ENCODE measurements at places on chromosomes 5 and 9.

DNA sequence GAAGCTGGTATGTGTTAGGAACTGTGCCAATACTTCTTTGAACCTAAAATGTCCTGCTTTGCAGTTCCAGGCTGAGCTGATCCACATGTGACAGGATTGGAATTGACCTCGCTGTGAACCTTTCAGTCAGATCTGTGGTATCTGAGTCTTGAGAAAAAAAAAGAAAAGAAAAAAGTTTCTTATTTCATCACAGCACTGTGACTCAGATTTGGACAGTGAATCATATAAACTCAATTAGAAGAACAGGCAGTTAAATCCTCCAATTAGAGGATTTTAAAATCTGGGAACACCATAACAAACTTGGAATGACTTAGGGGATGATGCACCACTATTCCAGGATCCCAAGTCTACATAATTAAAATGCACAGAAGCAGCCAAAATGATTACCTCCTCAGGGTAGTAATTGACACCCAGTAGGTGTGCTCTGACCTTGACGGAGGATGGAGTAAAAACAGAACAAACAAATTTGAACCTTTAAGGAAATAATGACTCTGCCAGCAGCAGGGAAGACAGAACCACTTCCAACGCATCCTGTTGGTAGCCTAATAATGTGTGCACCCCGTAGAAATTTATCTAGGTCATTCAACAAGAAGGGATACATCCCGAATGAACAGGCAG lies 57.8 kb upstream of the RAI14 start:
- DNase-seq = no peak

- DNase-seq = no peak
These were observed 20.2 kb downstream of the SLC22A5 start for GRCh38 chr5:132389585-132390286.

DNA sequence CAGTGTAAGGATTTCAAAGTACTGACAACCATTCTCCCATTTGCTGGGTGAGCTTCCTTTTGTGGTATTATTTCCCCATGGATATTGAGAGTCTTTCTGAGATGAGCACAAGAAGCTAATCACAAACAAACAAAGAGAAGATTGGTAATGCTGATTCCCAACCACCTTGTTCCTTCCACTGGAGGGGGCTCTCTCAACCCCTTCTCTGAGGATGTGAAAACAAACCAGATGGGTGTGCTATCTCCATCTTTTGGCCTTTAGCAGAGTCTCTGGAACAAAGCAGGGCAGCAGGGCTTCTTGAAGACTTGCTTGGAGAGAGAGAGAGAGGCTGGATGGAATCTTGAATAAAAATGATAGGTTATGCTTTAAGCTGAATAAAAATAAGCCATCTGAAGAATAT lies 576.7 kb upstream of the ZNF462 start:
- DNase-seq = no peak

DNA sequence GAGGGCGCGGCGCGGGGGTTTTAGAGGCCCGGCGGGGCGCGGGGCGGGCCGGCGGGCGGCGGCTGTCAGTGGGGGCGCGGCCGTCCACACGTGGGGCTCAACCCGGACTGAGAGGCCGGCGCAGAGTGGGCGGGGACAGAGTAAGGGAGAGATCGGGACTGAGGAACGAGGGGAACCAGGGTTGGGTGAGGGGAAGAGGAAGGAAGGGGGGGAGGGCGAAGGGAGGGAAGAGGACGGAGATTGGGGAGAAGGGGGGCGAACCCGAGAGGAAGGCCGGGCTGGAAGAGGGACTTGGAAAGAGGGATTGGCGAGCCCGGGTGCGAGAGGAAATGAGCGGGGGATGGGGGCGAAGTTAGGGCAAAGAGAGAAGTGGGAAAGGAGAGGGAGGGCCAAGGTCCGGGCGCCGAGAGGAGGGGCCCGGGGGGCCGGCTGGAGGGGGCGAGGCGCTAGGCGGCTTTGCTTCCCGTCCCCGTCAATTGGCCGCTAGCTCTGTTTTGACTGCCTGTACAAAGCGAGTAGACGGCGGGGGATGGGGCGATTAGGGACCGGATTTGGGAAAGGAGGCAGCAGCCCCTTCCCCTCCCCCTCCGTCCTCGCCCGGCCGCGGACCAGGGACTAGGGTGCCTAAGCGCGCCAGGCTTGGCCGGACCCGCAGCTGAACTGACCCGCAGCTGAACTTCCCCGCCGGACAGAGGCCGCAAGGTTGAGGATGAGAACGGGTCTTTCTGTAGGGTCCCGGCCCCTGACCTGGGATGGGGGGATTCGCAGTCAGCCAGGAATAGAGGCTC lies 399 bp upstream of the FBN2 start:
- no peak for DNase-seq

- DNase-seq = no peak
These were observed 647 bp downstream of the PDE8B start for GRCh38 chr5:77210964-77211690.

- no peak for DNase-seq
These were observed 169.2 kb upstream of the MVB12B start for GRCh38 chr9:126157423-126157822.

GRCh38 chr9:99269416-99269815 lies 47.3 kb downstream of the SEC61B start:
- no peak for DNase-seq

All from activated T-helper 1 cell treated with anti-CD3 and anti-CD28 coated beads, Interleukin-2, amount 50 U/mL, for 16 hours (primary cell).